ENCODE measurements at places on chromosomes 1 and 21.

- DNase-seq: no peak
Observed at GRCh38 chr1:184380468-184380867, 6.4 kb upstream of the C1orf21 start.

- DNase-seq: no peak
Observed at GRCh38 chr1:218711001-218711400, 365.9 kb downstream of the TGFB2 start.

DNA sequence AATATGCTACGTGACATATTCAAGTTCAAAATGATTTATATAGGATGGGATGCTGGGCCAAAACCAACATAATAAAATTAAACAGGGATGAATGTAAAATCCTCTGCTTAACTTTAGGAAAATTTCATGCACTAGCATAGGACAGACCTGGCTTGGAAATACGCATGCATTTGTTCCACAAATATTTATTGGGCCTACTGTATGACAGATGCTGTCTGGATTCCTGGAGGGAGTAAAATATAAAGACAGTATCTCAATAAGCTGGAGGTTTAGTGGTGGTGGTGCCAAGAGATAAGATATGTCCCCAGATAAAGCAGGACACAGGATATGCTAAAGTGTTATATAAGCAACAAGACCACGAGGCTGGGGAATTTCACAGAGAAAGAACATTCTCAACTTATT lies 15.1 kb downstream of the RCSD1 start:
- no peak for DNase-seq

DNA sequence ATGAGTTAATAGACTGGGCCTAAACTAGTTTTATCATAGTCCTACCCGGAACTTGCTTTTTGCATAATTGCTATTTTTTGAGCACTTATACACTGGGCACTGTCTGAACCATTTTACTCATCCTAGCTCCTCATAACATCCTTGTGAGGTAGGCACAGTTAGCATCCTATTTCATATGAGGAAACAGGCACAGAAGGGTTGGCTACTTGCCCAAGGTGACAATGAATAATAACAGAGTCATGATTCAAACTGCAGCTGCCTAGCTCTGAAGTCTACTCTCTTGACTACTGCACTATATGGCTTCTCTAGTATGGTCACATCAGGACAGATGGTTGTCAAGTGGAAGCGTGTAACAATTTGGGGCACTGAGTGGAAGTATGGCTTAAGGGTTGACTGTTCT lies 18.2 kb upstream of the RC3H1 start:
- DNase-seq: no peak
